ENCODE measurements at places on chromosomes 5 and 9.
A peak's percentile ranks its signal among the peaks of the same experiment; 100 is the strongest.

DNA sequence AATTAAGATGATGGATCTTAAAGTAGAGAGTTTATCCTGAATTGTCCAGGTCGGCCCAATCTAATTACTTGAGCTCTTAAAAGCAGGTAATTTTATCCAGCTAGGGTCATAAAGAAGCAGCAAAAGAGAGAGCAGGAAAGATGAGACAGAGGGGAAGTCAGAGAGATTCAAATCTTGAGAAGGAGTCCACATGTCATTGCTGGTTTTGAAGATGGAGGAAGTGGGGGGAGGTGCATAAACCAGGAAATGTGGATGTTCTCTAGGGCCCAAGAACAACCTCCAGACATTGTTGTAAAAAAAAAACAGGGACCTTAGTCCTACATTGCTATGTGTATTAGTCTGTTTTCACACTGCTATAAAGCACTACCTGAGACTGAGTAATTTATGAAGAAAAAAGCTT is 66.4 kb downstream of the SLCO4C1 start:
- DNase-seq = no peak

- no peak for DNase-seq
Observed at GRCh38 chr5:148005788-148006520, 57.8 kb upstream of the SPINK5 start.

GRCh38 chr9:135820661-135821060 is 86.7 kb downstream of the CAMSAP1 start:
- no peak for DNase-seq

DNA sequence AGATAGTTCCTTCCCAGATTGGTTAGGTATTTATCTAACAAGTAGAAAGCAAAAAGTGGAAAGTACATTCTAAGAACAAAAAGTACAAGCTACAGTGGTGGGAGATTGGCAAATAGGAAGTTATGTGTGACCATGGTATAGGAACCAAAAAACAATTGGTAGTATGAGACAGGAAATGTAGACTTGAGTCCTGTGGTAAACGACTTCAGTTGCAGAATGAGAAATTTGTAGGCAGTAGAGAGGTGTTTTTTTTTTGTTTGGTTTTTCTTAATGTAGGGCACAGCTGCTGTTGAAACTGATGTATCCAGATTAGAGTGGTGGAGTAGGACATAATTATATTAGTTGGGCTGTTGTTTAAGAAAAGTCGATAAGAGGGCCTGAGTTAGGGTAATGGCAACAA is 72.0 kb downstream of the CCNH start:
- DNase-seq = no peak

DNA sequence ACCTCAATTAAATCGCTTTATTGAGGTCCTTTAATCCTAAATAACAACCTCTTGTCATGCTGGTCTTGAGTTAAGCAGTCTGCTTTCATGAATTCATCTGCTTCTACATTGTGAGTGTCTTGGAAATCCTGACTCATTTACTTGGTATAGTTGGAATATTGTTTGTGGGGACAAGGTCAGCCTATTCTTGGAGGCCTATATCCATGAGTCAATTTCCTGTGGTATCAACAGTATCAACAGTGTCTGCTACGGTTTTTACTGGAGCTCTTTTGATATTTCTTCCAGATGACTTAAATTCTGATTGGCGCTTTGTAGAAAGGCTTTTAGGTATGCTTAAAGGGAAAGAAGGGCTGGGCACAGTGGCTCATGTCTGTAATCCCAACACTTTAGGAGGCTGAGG is 71.2 kb upstream of the PARP8 start:
- DNase-seq = no peak

DNA sequence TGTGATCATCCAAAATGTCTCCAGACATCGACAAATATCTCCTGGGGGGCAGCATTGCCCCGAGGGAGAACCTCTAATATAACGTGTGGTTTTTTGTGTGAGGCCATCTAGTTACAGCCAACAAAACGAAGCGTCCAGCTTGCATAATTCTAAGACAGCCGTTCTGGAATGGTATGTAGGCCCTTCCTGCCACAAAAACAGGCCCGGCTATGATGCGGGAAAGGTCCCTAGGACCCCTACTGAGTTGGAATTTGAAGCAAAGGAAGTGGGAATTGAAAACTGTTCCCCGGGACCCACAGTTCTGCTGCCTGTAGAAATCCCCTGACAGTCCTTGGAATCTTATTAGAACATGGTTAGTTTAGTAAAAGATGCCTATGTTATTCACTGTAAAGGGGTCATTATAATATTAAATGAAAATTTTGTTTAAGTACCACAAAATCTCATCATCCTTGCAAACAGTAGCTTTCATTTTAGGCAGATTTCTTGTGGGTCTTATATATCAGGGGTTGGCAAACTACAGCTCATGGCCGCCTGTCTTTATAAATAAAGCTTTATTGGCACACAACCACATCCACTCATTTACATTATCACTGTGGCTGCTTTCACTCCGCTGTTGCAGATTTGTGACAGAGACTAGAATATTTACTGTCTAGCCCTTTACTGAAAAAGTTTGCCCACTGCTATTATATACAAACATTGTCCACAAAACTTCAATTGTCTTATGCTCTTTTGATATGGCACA is 70.7 kb downstream of the MSX2 start:
- DNase-seq = no peak

DNA sequence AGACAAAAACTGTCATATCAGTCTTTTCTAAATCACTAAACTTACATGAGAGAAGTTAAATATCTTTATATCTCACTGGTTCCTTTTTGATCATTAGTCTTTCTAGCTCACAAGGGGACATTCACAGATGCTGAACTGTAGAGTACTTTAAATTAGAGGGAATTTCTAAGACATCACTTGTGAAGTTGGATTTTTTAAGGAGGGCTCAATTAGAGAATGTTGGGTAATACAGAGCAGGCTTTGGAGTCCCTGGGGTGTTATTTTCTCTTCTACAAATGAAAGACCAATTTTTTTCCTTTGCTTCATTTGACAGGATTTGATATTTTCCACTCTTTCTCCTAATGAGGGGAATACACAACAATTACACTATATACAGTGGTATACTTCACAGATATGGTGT is 48.6 kb upstream of the SPDL1 start:
- no peak for DNase-seq

DNA sequence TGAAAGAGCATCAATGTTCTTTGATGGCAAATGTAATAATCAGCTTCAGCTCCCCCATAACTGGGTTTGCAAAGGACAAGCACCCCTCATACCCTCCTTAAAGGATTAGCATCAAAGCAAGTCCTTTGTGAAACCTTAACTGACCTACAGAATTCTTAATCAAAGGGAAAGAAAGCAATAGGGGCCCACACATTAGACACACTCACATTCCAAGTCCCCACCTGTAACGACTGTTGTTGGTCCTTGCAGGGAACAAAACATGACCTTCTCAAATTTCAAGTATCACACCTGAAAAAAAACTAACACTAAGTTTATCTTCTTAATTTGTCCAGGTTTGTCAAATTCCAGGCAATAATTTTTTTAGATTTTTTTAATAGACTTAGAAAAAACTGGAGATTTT is 32.6 kb downstream of the TTC39B start:
- DNase-seq = no peak

GRCh38 chr9:4306066-4306776 is 6.4 kb upstream of the GLIS3 start:
- DNase-seq = no peak

DNA sequence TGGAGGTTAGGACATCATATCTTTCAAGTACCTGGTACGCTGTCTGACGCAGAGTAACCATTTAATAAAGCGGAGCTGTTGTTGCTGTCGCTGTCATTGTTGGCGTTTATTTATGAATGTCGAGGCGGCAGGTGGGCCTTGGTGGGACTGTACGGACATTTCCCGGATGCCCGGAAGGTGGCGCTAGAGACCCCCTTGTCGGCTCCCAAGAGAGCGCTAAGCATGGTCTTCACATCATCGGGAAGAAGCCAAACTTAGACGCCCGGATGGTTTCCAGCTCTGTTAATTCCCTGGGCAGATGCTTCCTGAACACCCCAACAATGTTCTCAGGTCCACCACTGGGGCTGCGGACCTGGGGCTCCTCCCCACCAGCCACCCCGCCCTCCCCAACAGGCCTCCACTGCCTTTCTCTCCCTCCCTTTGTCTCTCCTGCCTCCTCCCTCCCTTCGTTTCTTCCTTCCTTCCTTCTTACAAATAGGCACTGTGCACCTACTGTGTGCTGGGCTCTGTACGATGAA is 54.1 kb downstream of the DUSP1 start:
- DNase-seq = peak; percentile 71

GRCh38 chr5:14771189-14771588 is 100.4 kb downstream of the ANKH start:
- no peak for DNase-seq

GRCh38 chr9:119289740-119290433 is 79.3 kb downstream of the BRINP1 start:
- DNase-seq = no peak

DNA sequence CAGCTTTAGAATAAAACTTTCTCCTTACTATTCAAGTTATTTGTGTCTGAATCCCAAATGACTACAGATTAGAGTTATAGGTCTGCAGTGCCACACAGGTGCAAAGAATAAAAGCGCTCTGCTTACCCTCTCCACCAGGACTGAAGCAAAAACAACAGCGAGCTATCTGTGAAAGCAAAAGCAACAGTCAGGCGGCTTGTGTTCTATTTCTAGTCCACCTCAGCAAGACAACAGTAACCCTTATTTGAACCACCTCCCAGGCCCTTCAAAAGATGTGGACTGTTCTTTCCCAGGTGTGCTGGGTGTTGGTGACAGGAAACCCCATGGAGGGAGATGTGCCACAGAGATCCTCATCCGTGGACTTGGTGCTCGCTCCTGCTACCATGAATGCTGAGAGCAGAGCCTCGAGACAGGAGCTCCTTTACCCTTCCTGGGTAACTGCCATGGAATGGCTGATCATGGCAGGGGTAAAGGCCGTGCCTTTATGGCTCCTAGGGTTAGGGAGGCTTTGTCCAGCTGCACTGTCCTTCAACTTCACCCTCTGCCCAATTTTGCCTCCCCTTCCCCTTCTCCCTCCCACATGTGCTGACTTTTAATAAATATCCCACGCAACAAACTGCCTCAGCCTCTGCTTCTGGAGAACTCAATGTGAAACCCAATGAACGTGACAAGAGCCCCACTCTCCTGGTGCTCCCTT is 108.6 kb downstream of the SERINC5 start:
- no peak for DNase-seq

GRCh38 chr5:113510836-113511451 is 2.5 kb upstream of the YTHDC2 start:
- DNase-seq = no peak

DNA sequence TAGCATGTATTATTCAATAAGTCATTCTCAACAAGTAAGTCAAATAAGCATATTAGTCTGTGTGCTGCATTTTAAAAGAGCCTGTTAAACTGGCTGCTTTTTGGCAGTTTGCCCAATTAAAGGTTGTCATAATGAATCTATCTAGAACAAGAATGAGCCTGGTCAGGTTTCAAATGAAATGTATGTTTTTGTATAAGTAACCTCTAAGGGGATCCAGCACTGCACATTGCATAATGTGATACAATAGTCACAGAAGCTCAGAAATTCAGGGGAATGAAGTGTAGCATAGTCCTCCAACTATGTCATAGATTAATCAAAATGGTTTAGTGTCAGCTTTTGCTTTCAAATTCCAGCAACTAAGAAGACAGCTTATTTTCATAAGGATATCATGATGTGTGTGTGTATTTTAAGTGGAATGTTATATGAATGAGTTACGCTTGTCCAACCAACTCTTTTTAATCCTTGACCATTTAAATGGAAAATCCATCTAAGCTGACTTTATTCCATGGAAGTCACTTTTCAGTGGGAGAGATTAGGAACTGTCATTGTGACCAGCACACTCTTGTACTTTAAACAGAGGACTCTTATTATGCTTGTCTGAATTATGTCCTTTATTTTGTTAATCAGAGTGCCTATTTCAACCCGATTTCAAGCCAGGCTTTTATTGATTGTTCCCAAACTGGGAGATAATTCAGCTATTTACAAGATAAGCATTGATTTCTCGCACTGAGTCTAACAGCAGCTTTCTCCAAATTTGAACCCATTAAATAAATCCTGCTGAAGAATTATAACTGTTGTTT is 283.9 kb upstream of the ADAMTSL1 start:
- DNase-seq = no peak

DNA sequence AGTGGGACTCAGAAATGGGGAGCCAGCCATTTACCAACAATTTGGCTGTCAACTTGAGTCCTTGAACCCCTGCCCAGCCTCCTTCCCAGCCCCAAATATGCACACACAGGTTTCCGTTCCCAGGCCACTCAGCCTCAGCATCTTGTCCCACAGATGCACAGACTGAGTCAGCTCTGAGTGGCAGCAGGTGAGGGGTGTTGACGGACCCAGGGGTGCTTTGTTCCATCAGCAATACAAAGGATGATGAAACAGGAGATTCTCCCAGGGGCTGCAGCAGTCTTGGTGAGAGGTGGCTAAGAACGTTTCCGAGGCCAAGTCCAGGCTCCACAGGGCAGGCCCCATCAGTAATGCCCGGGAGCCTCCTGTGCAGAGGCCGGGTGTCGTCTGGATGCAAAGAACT is 4.9 kb upstream of the OLFM1 start:
- no peak for DNase-seq

DNA sequence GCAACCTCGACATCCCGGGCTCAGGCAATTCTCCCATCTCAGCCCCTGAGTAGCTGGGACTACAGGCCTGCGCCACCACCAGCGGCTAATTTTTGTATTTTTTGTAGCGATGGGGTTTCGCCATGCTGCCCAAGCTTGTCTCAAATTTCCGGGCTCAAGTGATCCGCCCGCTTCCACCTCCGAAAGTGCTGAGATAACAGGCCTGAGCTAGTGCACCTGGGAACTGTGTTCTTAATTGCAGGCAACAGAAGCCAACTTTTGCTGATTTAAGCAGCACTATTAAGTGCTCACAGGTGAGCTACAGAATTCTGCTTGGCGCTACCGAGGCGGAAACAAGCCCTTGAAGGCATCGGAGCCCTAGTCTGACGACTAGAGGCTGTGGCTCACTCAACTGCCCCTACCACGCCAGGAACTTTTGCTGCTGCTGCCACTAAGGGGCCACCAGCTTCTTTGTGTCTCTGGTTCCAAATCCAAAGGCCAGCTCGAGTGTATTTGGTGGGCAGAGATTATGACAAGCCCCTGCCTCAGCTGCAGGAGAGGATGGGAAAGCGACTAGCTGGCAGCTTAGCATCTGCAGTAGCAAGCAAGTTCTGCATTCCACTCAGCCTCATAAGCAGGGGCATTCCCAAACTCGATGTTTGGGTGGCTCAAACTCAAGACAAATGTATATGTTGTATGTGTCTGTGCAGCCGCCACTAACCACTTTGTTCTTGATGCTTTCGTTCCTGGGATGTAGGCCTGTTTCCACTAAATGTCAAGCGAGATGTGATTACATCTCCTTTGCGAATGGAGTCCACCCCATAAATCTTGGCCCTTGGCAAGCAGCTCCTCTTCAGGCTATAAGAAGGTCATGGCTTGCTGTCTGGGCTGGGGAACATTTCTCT is 10.6 kb upstream of the HMCN2 start:
- no peak for DNase-seq

- no peak for DNase-seq
Observed at GRCh38 chr9:83656952-83657351, 34.0 kb downstream of the IDNK start.

GRCh38 chr5:169717288-169717687 is 80.2 kb downstream of the DOCK2 start:
- no peak for DNase-seq

- DNase-seq = no peak
Observed at GRCh38 chr9:130390390-130390789, 54.4 kb upstream of the ASS1 start.
